ENCODE measurements at places on chromosomes 11 and 22. TPM values are rescaled to one million over a fixed set of nuclear protein-coding genes. Genes with fewer than 3 reads are reported as not detected.

- no peak for DNase-seq
These were observed 43.9 kb downstream of the RTN4R start for GRCh38 chr22:20224256-20224626.

STARD10 gene
- 202 TPM for total RNA-seq

DNA sequence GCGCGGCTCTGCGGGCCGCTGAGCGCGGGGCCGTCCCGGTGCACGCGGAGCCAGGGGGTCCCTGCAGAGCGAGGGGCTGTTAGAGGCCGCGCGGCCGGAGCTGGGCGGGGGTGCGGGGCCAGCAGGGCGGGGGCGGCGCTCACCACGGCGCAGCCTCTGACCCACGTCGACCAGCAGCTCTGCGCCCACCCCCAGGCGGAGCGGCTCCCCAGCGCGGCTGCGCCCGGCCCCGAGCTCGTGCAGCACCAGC is 385 bp upstream of the SCO2 start:
- DNase-seq, result no peak

DNA sequence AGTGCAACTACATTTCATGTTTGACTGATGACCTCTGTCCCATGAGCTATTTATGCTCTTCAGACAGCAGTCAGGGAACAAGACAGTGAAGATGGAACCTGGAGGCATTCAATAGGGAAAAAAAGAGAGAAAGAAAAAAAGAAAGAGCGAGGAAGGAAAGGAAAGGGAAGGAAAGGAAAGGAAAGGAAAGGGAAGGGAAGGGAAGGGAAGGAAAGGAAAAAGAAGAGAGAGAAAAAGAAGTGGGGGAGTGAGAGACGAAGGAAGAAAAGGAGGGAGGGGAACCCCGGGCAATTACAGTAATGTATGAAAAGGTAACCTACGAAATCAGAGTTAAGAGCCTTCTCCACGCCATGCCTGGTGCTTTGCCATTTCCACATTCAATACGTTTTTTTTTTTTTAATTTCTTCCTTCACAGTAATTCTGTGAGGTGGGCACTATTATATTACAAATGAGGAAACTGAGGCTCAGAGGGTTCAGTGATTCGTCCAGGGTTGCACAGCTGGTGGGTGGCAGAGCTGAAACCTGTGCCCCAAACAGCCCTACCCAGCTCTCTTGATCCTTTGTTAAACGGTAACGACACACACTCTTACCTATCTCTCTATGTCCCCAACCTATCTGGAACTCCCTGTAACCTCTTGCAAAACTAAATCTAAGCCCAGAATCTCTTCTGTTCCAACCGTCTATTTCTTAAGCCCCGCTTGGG is 39.3 kb downstream of the ETS1 start:
- DNase-seq, result no peak

GRCh38 chr11:121958971-121959325 is 157.1 kb downstream of the BLID start:
- DNase-seq, result no peak

ARHGAP42 gene
- 12.1 TPM for total RNA-seq
